Fibroblast of skin of scalp (primary cell): ENCODE measurements at places on chromosomes 5 and 9.
A peak's percentile ranks its signal among the peaks of the same experiment; 100 is the strongest.

GRCh38 chr9:72131206-72131605, 18.0 kb upstream of the GDA start:
- no peak for DNase-seq

DNA sequence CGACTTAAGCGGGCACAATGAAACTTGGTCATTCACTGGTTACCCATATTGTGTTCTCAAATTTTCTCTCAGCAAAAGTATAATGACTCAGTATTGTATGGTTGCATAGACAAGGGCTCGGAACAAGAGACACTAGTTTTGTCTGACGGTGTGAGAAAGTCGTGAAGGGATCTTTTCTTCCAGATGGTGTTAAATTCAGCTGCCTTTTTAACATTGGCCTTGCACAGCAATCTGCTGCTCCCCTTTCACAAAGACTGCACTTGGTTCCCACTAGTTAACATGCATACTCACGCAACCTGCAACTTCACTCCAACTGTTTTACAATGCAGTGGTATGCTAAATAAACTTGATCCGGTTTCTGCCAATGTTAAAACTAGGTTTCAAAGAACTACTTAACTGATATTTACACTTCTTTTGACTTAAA, 219.2 kb downstream of the MEF2C start:
- no peak for DNase-seq

DNA sequence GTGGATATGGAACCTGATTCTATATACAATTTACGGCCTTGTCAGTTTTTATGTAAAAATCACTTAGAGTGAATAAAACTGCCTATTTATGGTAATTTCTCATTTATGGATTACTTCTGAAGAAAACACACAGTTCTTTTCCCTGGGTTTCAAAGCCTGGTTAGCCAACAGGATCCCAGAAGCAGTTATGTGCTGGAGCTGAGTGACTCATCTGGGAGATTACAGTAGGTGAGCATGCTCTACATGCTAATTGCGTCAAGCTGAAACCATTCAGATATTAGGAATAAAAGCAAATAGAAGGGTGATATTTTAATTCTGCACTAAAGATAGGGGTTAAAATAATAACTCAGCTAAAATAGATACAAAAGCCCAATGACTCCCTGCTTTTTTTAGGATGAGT, 47.8 kb downstream of the PDE4D start:
- DNase-seq = no peak

GRCh38 chr5:25301836-25302235, 657.1 kb upstream of the CDH10 start:
- no peak for DNase-seq

DNA sequence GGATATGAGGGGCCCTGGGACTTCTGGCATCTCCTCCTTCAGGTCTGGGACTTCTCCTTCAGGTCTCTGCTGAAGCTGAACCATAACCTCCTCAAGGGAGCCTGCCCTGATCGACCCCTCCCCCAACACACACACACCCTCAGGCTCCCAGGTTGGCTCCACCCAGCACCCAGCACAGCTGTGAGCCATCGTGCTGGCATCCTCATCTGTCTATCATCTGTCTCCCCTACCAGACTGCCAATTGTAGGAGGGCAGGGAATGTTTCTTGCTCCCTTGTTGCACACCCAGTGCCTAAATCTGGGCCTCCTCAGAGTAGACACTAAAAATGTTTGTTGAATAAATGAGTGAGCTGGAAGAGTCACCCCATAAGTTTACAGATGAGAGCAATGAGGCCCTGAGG, 71.4 kb downstream of the LRSAM1 start:
- peak; percentile 56 for DNase-seq

GRCh38 chr5:180301253-180301652, 9.4 kb upstream of the MAPK9 start:
- DNase-seq = no peak
